ENCODE measurements at places on chromosomes 3 and 15.

- peaks cover 51% of the 10 kb centered on the region for H3K36me3 ChIP-seq
- H3K27ac ChIP-seq = no peak overlapping the region
- no peak overlapping the region for H3K4me3 ChIP-seq
- no peaks in the 10 kb centered on the region for H3K27me3 ChIP-seq
- no peaks in the 10 kb centered on the region for H3K4me1 ChIP-seq
- no peak for DNase-seq
These were observed 38.6 kb downstream of the ATP1B3 start for GRCh38 chr3:141915016-141915415.

DNA sequence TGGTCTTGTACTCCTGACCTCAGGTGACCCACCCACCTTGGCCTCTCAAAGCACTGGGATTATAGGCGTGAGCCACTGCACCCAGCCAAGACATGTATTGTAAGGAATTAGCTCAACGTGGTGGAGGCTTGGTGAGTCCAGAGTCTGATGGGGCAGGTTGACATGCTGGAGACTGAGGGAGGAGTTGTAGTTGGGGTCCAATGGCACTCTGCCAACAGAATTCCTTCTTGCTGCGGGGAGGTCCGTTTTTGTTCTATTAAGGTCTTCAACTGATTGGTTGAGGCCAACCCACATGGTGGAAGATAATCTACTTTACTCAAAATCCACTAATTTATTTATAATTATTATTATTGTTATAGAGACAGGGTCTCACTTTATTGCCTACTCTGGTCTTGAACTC is 30.1 kb downstream of the PLA2G4D start:
- no peak overlapping the region for H3K4me3 ChIP-seq
- H3K27me3 ChIP-seq = no peaks in the 10 kb centered on the region
- H3K36me3 ChIP-seq = no peaks in the 10 kb centered on the region
- H3K4me1 ChIP-seq = peaks cover 7% of the 10 kb centered on the region
- no peak for DNase-seq

GRCh38 chr3:194967151-194968117 is 281.8 kb downstream of the FAM43A start:
- no peak for DNase-seq
- no peak overlapping the region for H3K4me3 ChIP-seq
- no peak overlapping the region for H3K27ac ChIP-seq
- H3K27me3 ChIP-seq = no peaks in the 10 kb centered on the region
- no peaks in the 10 kb centered on the region for H3K36me3 ChIP-seq

GRCh38 chr3:11508346-11509172 is 135.2 kb downstream of the VGLL4 start:
- H3K27ac ChIP-seq = peak overlapping the region; percentile 89
- DNase-seq = no peak
- H3K4me1 ChIP-seq = peaks cover 49% of the 10 kb centered on the region
- H3K36me3 ChIP-seq = no peaks in the 10 kb centered on the region
- H3K27me3 ChIP-seq = no peaks in the 10 kb centered on the region

DNA sequence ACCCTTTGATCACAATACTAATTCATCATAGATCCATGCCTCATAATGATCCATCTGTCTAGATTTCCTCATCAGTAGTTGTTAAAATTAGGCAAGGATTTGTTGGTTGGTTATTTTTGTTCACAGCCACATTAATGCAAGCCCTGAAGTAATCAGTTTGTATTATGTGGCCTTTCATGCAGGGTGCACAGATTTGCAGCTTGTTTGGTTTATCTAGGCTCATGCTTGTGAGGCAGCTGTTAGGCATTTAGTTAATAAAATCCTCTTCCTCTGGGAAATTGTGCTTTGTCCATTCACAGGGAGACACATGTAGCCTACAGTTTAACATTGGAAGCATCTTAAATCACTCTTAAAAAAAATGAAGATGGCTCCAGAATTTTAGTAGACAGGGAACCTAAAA is 162.8 kb upstream of the ZNF385D start:
- peaks cover 10% of the 10 kb centered on the region for H3K4me1 ChIP-seq

DNA sequence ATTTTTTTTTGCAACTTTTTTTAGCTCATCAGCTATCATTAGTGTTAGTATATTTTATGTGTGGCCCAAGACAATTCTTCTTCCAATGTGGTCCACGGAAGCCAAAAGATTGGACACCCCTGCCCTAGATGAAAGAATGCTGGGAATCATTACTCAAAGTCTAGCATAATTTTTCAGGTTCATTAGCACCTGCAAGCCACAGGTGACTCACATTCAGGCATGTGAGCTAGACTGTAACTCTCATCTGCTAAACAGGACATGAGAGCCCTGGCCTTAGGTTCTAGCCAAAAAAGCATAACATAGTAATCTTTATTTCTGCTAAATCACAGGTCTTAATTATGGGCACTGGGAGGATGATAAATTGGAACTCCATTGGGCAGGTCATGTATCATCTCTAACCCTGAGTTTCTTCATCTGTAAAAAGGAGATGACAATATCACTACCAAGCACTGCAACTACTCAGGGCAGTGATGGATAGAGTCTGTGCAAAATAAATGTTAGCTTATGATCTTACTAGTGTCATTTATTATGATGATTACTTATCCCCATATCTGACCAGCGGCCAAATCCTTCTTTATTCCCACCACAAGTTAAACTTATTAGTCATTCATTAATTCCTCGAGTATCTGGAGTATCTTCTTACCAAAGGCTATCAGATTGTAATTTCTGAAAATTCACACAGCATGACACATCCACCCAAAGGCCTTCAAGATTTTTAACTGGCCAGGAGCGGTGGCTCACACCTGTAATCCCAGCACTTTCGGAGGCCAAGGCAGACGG is 125.0 kb downstream of the PLD1 start:
- no peak overlapping the region for H3K27ac ChIP-seq
- no peaks in the 10 kb centered on the region for H3K27me3 ChIP-seq
- peaks cover 25% of the 10 kb centered on the region for H3K4me1 ChIP-seq

DNA sequence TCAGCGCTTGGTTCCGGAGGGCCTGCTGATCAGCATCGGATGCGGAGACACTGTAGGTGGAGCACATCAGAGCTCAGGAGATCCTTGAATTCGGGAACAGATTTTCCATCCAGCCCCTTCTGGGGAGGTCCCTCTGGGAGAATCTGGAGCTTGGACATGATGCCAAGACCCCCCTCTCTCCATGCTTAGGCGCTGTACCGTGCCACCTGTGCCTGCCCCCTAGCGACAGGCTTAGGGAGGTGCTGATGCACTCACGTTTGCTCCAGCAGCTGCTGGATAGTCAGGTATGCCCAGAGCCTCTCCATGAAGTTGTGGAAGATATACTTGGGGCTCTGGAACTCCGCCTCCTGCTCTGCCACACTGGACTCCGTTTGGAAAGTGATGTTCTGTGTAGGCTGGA is 9.7 kb downstream of the ITIH4 start:
- DNase-seq = no peak
- no peaks in the 10 kb centered on the region for H3K27me3 ChIP-seq
- H3K4me1 ChIP-seq = no peaks in the 10 kb centered on the region
- H3K36me3 ChIP-seq = peaks cover 20% of the 10 kb centered on the region
- H3K27ac ChIP-seq = no peak overlapping the region

GRCh38 chr3:156655819-156656550 is 18.4 kb upstream of the TIPARP start:
- H3K27ac ChIP-seq = no peak overlapping the region
- no peak for DNase-seq
- H3K27me3 ChIP-seq = no peaks in the 10 kb centered on the region
- no peaks in the 10 kb centered on the region for H3K36me3 ChIP-seq
- H3K4me3 ChIP-seq = no peak overlapping the region

- no peak for DNase-seq
- H3K4me3 ChIP-seq = no peak overlapping the region
- H3K36me3 ChIP-seq = no peaks in the 10 kb centered on the region
- H3K27ac ChIP-seq = peak overlapping the region; percentile 62
- peaks cover 20% of the 10 kb centered on the region for H3K4me1 ChIP-seq
These were observed 14.9 kb downstream of the ITGA11 start for GRCh38 chr15:68417051-68417450.

GRCh38 chr15:70474471-70475406 is 288.6 kb downstream of the UACA start:
- H3K4me1 ChIP-seq = peaks cover 22% of the 10 kb centered on the region
- DNase-seq = peak; percentile 36
- H3K36me3 ChIP-seq = no peaks in the 10 kb centered on the region
- H3K4me3 ChIP-seq = peak overlapping the region; percentile 30
- peak overlapping the region; percentile 47 for H3K27ac ChIP-seq
- H3K27me3 ChIP-seq = peaks cover 59% of the 10 kb centered on the region

DNA sequence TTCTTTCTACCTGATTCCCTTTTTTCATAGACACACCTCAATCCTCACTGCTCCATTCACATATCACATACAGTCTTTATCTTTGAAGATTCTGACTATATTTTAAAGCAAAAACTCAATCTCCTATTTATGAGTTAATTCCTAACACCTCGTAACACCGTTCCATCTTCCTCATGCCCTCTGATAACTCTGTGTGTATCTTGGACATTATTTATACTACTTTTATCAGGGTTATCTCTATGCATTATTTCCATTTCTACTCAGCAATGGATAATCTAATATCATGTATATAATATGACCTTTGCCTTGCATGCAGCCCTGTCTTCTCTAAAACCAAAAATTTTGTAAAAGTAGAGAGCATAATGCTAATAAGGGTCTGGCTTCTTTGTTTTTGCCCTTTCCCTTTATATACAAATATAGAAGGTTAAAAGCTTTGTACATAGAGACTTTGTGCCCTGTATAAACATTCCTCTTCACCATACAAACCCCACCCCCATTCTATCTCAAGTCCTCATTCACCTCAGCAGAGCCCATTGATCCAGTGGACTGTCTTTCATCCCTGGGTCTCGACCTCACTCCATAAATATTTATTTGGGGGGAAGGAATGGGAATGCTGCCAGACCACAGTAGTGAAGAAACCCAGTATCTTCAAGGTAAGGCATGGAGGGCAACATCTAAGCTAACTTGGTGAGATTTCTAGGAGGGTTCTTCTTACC is 21.8 kb downstream of the TRIM42 start:
- H3K4me1 ChIP-seq = no peaks in the 10 kb centered on the region
- DNase-seq = no peak
- H3K36me3 ChIP-seq = no peaks in the 10 kb centered on the region
- no peak overlapping the region for H3K27ac ChIP-seq
- H3K27me3 ChIP-seq = no peaks in the 10 kb centered on the region

- H3K27me3 ChIP-seq = peaks cover 14% of the 10 kb centered on the region
- H3K4me1 ChIP-seq = peaks cover 27% of the 10 kb centered on the region
- no peaks in the 10 kb centered on the region for H3K36me3 ChIP-seq
These were observed 16.4 kb upstream of the HCN4 start for GRCh38 chr15:73385205-73385604.

DNA sequence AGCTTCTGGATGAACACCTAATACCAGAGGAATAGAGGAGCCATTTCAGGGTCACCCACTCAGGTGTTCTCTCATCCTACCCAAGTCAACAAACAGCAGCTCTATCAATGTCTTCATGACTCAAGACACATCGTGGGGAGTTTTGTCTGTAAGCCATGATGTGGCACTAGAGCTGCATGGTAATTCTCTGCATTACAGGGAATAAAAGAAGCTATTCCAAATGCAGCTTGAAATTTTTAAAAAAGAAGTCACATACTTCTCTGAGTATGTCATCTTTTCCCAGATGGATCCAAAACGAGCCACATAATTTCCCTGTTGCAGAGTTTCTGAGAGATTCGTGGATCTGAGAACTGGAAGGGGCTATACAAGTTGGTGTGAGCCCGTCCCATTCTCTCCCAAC is 6.1 kb upstream of the THSD4 start:
- H3K27me3 ChIP-seq = no peaks in the 10 kb centered on the region
- no peaks in the 10 kb centered on the region for H3K4me1 ChIP-seq
- DNase-seq = no peak
- no peak overlapping the region for H3K4me3 ChIP-seq
- no peaks in the 10 kb centered on the region for H3K36me3 ChIP-seq

DNA sequence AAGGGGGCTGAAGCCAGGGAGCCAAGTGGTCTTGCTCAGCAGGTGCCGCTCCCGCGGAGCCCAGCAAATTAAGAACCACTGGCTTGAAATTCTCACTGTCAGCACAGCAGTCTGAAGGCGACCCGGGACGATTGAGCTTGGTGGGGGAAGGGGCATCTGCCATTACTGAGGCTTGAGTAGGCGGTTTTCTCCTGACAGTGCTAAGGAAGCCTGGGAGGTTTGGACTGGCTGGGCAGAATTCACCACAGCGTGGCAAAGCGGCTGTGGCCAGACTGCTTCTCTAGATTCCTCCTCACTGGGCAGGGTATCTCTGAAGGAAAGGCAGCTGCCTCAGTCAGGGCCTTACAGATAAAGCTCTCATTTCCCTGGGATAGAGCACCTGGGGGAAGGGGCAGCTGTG is 57.0 kb upstream of the GPR149 start:
- H3K36me3 ChIP-seq = no peaks in the 10 kb centered on the region
- no peak overlapping the region for H3K27ac ChIP-seq
- H3K27me3 ChIP-seq = no peaks in the 10 kb centered on the region
- no peak for DNase-seq
- no peak overlapping the region for H3K4me3 ChIP-seq
